ENCODE measurements at places on chromosomes 2 and 18.

GRCh38 chr2:223047260-223047761 is 4.7 kb upstream of the KCNE4 start:
- no peak for DNase-seq

- DNase-seq: no peak
Measured at GRCh38 chr2:45780541-45781463, 129.3 kb downstream of the PRKCE start.

GRCh38 chr2:44941551-44942234 is at the start of gene SIX3:
TSS of gene SIX3 (plus strand) at chr2:44941702. CDS start at chr2:44942105, 403 bp downstream.
- peak; percentile 95 for DNase-seq

DNA sequence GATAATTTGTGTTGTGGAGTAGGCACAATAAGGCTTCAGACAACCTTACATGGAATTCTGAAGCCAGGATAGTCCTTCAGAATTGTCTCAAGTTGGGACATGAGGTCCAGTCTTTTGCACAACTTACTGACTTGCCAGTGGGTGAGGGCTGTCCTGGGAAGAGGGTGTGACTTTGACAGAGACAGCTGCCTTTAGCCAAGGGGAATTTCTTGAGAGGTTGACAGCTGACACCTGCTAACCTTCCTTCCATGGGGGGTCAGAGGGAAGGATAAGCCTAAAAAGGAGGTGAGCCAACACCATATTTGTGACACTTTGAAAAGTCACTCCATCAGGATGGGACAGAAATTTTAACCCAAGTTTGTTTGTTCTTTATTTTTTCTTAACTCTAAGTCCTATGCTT is 907.8 kb upstream of the CRIM1 start:
- DNase-seq: no peak

GRCh38 chr2:239308661-239309397 is 92.0 kb downstream of the HDAC4 start:
- DNase-seq: no peak

DNA sequence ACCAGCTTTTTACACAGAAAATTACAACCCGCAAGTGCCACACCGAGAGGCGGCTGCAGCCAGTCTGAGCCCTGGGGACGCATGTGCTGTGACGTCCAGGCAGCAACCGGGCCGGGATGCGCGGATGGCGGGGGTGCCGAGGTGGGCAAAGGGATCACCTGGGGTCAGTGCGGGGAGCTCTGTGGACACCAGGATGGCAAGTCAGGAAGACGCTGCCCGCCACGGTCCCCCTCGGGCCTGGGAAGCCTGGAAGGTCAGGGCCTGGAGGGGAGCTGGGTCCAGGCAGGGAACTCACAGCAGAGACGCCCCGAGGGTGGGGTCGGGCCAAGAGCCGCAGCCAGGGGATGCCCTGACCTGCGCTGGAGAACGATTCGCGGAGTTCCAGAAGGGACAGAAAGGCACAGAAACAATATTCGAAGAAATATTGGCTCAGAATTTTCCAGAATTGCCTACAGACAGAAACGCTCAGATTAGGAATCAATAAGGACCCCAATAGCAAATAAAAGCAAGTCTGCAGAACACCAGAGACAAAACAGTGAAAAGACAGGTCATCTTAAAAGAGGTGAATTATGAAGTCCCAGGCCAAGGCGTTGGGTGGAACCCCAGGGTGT is 11.7 kb upstream of the KIF1A start:
- DNase-seq: peak; percentile 56

DNA sequence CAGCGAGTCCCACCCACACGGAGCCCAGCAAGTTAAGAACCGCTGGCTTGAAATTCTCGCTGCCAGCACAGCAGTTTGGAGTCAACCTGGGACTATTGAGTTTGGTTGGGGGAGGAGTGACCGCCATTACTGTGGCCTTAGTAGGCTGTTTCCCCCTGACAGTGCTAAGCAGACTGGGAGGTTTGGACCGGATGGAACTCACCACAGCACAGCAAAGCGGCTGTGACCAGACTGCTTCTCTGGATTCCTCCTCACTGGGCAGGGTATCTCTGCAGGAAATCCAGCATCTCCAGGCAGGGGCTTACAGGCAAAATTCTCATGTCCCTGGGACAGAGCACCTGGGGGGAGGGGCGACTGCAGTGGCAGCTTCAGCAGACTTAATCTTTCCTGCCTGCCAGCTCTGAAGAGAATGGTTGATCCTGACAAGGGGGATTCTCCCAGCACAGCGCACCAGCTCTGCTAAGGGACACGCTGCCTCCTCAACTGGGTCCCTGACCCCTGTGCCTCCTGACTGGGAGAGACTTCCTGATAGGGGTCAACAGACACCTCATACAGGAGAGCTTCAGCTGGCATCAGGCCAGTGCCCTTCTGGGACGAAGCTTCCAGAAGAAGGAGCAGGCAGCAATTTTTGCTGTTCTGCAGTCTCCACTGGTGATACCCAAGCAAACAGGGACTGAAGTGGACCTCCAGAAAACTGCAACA is 425.4 kb downstream of the NYAP2 start:
- DNase-seq: peak; percentile 66

- DNase-seq: no peak
Measured at GRCh38 chr2:159716857-159717256, 4.6 kb downstream of the MARCHF7 start.

- no peak for DNase-seq
Measured at GRCh38 chr2:230457073-230457768, 41.2 kb downstream of the SP100 start.

DNA sequence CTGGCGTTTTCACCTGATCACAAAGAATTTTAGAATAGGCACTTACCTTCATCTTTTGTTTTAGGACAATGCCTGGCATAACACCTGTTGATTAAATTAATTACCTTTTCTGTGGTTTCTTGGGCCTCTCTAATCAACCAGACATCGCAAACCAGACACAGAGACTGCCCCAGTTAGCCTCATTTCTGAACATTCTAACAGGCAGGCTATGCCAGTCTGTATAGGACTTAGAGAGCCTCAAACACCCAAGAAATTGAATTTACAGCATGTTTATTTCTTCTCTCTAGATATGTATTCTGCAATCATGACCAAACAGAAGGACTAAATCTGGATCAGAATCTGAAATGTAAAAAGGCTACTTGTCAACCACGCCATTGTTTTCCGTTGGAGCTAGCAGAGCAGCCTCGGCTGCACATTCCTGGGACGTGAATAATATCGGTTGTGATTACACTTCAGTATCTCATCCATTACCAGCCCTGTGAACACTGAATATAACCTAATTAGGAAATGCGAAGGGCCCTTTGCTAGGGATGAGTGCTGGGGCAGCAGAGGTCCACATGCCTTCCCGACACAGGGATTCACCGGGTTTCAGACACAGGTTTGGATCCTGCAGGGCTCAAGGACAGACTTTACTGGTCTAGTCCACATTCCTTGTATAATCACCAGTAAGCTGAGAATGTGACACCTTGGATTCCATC is 17.5 kb upstream of the CDC42EP3 start:
- no peak for DNase-seq
